Globus pallidus (tissue), 1 donor: ENCODE measurements at places on chromosomes 7 and 10.

DNA sequence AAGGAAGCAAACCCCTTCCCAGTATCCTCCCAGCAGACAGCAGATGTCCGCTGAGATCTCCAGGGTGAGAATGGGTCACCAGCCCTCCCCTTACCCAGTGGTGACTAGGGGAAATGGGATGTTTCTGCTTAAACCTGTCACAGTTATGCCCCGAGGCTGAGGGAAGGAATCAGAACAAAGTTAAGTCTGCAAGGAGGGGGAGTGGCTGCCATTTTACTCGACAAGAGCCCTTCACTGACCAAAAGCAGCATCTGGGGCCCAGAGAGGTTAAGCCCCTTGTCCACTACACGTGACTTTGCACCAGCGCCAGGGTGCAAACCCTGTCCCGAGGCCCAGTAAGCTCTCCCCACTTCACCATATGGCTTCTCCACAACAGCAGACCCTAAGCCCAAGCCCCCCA is 4.6 kb upstream of the NANOS1 start:
- DNase-seq, result no peak

DNA sequence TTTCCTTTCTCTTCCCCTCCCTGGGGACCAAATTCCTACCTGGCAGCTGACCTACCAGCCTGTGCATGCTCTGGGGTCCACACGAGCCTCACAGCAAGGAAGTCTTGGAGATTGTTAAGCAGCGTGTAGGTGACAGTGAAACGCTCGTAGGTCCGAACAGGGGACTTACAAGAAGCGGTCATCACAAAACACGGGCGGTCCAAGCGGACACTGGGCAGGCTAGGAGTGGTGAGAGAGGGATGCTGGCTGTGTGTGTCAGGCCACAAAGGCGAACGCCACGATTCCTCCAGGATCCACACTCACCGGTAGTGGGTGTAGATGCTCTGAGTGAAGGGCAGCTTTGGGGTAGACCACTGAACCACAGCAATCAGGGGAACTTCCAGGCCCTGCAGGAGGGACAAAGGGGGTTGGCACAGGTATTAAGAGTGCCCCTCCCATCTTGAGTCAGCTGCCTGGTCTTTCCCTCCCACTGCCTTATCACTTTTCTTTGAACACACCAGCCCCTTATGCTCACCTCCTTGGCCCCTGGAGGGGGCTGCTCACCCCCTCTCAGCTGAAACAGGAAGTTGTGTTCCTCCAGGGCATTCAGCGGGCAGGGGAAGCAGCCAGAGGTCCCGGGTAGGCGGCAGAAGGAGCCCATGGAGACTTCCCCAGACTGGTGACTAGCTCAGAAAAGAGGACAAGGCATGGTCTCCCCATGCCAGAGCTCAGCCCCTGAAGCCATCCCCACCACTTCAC is 2.0 kb downstream of the TRAPPC14 start:
- DNase-seq, result no peak

DNA sequence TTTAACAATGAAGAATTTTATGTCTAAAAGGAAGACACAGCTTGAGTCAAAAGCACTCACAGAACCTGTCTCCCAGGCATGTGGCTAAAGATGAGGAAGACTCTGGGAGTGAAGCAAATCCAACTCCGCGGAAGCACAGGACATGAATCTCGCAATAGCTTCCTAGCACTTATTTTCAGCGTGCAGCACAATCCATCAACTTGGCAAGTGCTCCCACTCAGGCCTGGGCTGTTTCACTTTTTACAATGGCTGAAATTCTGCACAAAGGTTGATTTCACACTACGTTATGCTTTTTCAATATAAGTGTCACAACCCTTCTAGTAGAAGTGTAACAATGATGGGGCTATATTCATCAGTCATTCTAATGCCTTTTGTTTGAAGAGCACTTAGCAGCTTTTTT is 180.2 kb downstream of the XPNPEP1 start:
- DNase-seq, result no peak

GRCh38 chr7:21945454-21946221 is at the start of gene CDCA7L:
Gene CDCA7L, minus strand, starts transcription at chr7:21945899. Its CDS starts 95 bp downstream, at chr7:21945804.
- peak; percentile 72 for DNase-seq

GRCh38 chr10:25082276-25083204 is 66.1 kb downstream of the THNSL1 start:
- DNase-seq, result peak; percentile 59

- DNase-seq, result peak; percentile 62
Observed at GRCh38 chr7:80900583-80901576, 18.0 kb downstream of the SEMA3C start.

GRCh38 chr7:150967349-150967748 is 10.8 kb downstream of the KCNH2 start:
- DNase-seq, result no peak

DNA sequence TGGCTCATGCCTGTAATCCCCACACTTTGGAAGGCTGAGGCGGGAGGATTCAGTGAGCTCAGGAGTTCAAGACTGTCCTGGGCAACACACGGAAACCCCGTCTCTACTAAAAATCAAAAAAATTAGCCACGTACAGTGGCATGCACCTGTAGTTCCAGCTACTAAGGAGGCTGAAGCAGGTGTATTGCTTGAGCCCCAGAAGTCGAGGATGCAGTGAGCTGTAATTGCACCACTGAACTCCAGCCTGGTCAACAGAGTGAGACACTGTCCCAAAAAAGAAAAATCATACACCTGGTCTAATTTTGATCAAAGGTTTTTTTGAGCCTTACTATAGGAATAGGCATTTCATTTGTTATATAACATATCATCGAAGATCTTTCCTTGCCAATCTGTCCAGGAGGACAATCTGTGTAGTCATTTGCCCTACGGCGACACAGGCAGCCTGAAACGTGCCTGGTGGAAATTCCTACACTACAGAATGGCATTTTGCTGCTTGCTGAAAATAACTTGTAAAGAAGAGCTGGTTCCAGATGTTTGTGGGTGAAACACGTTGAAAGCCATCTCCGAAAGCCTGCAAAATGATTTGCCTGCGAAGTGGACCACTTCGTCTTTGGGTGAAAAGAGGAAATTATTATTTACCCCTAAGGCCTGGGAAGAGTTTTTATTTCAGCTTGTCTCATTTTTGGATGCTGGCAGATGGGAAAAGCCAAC is 31.3 kb upstream of the GDI2 start:
- DNase-seq, result no peak

GRCh38 chr10:95741807-95742467 is 14.0 kb upstream of the ENTPD1 start:
- peak; percentile 29 for DNase-seq

DNA sequence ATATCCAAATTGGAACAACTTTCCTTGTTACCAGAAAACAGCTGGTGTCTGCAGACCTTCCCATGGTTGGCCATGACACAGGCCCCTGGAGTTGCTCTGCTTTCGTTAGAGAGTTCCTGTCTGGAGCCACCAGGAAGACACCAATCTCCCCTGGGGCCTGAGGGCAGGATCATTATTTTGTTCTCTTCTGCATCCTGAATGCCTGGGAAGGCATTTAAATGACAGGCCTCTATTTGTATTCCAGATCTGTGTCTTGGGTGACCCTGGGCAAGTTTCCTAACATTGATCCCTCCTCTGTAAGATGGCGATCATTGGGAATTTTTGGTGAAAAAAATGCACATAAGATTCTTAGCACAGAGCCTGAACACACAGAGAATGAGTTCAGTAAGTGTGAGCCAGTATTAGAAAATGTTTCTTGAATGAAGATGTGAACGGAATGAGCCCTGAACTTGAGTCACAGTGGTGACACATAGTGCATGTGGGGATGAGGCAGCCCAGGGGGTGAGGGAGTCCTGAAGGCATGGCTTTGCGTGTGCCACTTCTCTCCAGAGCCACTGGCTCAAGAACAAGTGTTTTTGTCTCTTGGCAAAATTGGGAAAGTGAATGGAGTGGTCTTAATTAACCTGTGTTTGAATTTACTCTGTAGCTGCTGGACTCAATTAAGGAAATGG is 28.4 kb downstream of the BMPER start:
- DNase-seq, result no peak

GRCh38 chr7:98800996-98801395 is 68.8 kb downstream of the TMEM130 start:
- DNase-seq, result no peak

DNA sequence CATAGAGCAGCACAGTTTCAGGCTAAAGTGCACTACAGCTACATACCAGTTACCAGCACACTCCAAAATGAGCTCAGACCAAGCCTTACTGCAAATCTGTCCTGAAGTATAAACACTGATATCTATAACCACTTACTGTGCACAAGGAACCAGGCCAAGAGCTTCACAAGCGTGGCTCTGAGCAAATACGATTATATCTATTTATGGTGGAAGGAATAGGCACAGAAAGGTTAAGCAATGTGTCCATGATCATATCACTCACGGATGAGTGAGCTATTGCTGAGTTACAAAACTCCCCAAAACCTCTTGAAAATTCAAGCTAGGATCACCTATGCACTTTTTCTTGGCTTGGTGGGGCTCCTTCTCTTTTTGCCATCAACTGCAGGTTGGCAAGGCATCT is 84.9 kb downstream of the GPAM start:
- DNase-seq, result no peak

DNA sequence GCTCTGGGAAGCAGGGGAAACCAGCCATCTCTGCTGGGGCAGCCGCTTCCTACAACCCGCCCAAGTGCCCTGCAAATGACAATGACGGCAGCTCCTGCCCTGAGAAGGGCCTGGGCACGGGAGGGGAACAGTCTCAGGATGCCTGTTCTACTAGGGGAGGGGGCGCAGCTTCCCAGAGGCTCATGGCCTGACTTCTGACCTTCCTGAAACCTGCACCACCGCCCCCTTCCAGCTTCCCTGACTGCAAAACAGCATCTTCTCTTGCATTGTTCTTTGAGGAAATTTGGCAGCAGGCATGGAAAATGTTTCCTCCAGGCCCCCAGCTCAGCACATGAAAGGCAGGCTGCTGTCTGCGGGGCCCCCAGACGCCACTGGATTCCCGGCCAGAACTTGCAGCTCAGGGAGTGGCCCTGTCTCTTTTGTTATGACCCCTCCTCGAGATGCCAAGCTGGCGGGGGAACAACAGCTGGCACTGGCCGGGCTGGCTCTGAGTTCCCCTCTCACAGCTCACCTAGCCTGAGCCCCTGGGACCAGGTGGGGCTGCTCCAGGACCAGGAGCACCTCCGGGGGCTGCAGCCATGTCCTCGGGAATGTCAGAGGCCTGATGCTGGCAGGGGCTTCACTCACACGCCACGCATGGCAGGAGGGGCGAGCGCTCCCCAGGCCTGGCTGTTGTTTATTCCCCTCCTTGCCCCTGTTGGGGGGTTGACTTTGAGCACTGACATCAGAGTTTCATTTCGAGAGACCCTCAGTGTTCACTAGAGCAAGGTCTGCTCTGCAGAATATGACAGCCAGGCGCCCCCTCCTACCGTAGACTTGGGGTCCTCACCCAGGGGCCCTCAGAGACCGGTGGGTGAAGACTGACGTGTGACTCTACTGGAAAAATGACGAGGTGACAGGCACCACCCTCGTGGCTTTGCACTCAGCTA is 62.7 kb downstream of the CALML3 start:
- no peak for DNase-seq

DNA sequence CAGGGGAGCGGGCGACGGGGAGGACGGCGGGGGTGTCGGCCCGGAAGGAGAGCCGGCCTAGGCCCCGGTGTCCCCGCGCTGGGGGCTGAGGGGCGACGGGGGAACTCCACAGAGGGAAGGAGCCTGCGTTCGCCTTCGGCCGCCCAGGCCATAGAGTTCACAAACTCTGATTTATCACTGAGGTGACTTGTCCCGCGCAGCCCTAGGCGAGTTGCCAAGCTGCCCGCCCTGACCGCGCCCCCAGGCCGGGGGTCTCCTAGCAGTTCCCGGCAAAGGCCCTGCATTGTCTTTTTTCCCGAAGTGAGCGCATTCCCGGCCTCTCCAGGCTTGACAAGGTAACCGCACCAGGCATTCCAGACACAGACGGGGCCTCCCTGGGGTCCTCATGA is 2.9 kb upstream of the NKX6-2 start:
- no peak for DNase-seq

DNA sequence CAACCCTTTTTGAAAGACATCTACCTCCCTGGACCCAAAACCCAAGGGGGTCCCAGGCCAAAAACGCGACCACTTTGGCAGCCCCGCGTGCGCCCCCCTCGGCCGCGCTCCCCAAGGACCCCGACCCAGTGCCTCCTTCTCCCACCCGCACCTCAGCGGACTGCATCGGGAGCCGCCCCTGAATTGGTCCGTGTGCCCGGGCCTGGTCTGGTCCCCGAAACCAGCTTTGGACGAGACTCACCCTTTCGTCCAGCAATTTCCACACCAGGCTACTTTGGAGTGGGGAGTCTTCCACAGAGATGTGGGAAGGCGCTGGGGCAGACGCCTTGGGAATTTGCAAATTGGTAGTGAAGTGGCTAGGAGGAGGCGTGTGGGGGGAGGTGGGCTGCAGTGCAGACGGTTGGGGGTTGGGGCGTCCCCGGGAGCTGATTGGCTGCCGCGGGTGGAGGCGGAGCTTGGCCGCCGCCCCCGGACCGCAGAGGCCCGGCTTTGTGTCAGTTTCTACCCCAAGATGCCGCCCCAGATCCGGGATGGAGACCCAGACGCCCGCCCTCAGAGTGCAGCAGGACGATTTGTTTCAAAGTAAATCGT is 16.9 kb downstream of the TCAF1 start:
- DNase-seq, result peak; percentile 88

- no peak for DNase-seq
Observed at GRCh38 chr10:107091126-107091525, 73.4 kb downstream of the SORCS1 start.

GRCh38 chr7:104045183-104045582 is 55.7 kb upstream of the RELN start:
- DNase-seq, result no peak

DNA sequence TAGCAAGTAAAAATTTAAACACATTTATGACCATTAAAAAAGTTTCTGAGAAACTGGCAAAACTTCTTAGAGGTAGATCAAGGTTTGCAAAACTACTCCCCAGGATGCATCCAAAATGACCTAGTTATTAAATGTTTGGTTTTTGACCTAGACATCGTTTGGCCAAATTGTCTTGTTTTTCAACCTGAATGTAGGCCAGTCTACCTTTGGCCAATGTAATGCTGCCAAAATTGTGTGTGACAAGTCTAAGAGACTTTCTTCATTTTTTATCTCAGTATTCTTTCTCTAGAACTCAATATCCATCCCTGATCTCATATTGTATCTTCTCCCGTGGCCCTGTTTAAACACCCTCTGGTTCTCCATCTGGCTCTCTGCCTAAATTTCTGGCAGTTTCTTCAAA is 202.0 kb downstream of the CXCL12 start:
- DNase-seq, result no peak

DNA sequence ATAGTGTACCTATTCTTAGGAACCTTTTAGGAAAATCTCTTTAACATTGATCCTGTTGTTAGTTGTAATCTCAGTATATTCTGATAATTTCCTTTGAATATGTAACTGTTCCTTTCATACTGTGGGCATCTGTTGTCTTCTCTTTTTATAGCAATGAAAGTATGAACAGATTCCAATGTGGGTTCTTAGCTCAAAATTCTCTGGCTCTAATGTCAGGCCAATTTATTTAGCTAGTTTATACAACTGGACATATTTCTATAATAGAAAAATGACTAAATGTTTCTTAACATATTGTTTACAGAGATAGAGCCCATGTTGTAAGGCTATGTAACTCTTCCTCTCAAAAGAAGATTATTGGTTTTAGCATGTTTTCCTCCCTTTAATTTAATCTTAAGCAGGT is 363.2 kb downstream of the AUTS2 start:
- no peak for DNase-seq

- DNase-seq, result peak; percentile 75
Observed at GRCh38 chr7:16431646-16432424, 10.5 kb upstream of the CRPPA start.

- DNase-seq, result no peak
Observed at GRCh38 chr10:14787938-14788337, 13.2 kb upstream of the FAM107B start.
